HuH-7 (cell line): ENCODE measurements at places on chromosomes 4 and X.

GRCh38 chrX:45515262-45516215 is 314.9 kb upstream of the DIPK2B start:
- DNase-seq, result peak; percentile 12

DNA sequence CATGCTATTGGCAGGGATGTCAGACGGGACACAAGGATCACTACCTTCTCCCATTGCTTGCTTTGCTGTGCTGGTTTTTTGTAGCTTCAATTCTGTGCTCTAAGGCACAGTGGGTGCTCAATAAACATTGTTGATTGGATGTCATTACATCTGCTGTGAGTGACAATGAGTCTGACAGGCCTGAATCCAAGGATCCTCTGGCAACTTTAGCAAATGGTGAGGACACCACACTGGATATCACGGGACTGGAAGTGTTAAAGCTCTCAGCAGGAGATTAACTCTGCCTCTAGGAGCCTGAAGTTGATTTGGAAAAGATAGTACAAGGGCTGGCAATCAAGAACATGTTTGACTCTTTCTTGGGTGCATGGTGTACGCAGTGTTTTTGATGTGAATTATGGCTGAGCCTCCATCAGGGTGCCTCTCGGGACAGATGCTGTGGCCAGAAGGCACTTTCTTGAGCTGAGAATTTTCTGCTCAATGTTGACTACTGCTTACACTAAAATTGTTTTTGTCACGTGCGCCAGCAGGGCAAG is 217.9 kb downstream of the ARAP2 start:
- DNase-seq, result no peak

DNA sequence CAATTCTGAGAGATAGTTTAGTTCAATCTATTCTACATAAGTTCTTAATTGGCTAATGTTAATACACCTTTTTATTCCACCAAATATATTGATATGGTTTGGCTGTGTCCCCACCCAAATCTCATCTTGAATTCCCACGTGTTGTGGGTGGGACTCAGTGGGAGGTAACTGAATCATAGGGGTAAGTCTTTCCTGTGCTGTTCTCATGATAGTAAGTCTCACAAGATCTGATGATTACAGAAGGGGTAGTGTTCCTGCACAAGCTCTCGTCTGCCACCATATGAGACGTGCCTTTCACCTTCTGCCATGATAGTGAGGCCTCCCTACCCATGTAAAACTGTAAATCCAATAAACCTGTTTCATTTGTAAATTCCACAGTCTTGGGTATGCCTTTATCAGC is 11.3 kb downstream of the PPA2 start:
- DNase-seq, result no peak

DNA sequence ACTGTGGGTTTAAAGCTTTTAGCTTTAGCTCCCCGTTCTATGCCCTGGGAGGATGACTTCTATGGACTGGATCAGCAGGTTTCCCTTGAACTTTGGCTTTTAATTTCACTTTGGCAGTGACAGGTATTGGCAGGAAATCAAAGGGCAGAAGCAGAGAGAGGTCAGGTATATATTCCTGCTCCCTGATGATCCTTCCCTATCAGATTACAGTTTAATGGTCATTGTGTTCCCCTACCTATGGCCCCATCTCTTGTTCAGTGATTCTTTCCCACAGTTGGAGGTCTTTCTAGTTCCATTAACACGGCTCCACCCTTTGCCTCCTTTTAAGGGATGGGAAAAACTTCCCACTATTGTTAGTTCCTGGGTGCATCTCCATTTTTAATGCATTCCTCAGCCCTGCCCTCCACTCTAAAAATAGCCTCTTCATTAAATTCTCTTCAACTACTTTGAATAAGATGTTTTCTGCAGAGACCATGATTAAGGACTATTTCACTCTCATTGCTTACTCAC is 107.8 kb upstream of the TMEM47 start:
- DNase-seq, result no peak

- DNase-seq, result no peak
Measured at GRCh38 chrX:47172549-47172948, 21.1 kb upstream of the UBA1 start.

DNA sequence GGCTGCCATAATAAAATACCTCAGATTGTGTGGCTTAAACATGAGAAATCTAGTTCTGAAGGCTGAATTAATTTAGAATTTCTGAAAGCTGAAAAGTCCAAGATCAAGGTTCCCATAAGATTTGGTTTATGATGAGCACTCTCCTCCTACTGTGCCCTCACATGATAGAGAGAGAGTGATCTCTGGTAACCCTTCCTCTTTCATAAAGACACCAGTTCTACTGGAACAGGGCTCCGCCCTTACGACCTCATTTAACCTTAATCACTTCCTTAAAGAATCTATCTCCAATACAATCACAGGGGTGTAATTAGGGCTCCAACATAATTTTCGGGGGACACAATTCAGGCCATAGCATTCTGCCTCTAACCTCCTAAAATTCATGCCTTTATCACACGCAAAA is 194.0 kb upstream of the MAB21L2 start:
- no peak for DNase-seq

DNA sequence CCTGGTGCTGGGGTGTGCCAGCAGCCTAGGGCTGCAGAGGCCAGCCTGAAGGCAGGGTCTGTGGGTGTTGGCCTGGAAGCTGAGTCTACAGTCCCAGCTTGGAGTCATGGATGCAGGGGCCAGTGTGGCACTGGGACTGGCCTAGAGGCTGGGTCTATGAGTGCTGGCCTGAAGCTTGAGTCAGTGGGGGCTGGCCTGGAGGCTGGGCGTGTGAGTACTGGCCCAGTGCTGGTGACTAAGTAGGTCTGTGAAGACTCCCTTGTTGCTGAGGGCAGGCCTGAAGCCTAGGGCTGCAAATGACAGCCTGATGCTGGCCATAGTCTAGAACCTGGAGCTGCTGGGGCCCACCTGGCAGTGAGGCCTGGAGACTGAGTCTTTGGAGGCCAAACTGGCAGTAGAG is 31.3 kb upstream of the ALG13 start:
- no peak for DNase-seq

DNA sequence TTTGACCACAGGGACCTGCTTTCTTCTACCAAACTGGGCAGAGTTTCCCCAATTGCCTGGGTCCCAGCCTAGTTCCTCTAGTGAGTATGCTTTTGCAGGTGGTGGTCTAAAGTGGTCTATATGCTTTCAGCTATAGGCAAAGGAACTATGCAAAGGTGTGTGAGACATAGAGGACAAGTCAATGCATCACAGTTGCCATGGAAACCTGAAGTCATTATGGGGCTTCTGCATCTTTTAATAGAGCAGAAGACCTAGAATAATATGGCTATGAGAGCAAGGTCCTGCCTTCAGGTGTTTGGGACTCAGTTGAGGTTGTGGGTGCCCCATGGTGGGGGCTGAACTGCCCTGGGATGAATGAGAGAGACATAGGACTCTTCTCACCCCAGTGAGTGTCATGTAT is 92.1 kb upstream of the RAB40AL start:
- no peak for DNase-seq

DNA sequence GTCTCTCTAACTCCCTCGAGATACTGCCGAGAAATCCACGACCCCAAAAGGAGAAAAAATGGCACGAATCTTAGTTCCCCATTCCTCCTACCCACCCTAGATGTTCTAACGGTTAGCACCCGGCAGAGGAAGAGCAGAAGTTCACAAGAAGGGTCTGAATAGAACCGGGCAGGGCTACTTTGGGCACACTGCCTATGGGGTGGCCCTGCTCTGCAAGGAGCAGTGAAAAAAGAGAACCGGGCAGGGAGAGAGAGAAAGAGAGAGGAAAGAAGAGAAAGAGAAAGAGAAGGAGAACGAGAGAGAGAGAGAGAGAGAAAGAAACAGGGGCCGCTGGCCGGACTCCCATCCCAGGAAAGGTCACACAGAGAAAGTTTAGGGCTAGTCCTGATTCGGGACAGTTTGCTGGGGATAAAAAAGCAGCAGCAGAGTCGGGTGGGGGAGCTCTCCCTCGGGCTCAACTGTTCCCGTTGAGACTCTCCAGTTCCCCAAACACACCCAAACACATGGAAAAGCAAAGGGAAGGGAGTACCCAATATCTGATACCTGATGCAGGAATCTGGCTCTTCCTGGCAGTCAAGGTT is 468 bp downstream of the GLA start:
- no peak for DNase-seq

DNA sequence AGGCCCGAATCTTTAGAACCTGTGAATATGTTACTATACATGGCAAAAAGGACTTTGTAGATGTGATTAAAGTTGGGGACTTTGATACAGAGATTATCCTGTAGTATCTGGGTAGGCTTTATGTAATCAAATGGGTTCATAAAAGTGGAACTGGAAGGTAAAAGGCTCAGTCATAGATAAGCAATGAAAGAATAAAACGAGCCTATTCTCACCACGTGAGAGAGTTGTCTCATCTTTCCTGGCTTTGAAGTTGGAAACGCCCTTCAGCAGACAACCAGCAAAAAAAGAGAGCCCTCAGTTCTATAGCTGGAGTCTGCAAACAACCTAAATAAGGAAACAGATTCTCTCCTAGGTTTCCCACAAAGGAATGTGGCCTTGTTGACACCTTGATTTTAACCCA is 805.8 kb upstream of the DIAPH2 start:
- DNase-seq, result no peak

- DNase-seq, result no peak
Measured at GRCh38 chr4:8898419-8898818, 26.8 kb upstream of the HMX1 start.

DNA sequence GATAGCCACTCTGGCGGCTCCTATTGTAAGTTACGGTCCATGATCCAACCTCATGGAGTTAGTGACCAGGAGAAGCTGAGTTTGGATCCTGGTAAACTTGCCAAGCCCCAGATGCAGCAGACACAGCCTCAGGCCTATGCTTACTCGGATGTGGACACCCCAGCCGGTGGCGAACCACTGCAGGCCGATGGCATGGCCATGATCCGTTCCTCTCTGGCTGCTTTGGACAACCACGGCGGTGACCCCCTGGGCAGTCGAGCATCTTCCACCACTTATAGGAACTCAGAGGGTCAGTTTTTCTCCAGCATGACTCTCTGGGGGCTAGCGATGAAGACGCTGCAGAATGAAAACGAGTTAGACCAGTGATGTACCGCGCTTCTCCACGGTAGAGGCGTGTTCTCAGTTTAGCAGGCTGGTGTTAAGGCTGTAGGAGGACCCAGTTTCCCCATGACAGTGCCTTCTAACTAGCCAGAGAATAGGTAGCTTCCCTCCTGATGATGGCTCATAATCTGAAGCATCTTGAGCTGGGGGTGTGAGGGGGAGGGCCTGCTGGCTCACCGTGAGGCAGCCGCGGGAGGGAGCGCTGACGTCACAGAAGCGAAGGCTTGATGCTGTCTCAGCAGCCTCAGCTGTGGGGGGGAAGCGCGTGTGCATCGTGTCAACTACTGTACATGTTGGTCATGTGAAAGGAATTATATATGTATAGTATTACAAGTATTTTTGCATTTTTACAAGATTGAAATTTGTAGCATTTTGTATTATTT is 31.1 kb downstream of the ZBTB49 start:
- DNase-seq, result no peak

DNA sequence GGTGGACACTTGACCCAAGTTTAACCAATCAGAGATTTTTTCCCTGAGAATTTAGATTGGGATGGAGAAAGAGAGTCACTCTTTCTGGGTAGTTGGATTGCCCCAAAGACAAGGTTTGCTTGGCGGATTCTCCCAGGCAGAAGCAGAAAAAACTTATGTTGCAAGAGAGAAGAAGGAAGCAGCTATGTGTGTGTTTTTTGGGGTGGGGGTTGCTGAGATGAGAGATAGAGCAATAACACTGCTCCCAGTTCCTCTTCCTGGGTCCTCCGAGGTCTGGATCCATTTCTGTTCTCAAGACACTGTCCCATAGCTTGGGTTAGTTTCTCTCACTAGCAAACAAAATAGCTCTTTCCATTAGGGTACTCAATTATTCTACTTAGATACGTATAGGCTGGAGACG is 222.1 kb downstream of the STIM2 start:
- DNase-seq, result no peak

DNA sequence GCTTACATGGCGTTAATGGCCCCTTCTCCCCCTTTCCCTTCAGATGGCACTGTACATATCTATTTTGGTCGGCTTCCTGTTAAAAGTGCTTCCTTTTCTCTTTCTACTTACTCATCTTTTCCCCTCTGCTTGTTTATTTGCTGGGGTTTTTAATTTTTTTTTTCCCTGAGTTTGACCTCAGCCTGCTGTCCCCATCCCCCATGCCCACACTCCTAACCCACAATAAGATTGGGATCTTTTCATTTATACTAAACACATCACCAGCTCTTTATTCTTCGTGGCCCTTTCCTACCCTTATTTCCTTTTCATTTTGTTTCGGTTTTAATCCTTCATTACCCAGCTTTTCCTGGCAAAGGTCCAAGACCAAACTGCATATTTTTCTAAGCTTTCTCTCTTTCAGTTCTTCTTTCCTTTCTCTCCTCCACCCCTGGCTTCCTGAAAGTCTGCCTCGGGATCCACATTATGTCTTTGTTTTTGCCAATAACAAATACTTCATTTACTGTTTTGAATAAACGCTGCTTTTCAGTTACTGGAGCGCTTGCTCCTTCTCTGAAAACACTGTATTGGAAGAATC is 152.0 kb upstream of the USP9X start:
- no peak for DNase-seq

GRCh38 chrX:119521246-119521645 is 44.0 kb downstream of the STEEP1 start:
- DNase-seq, result no peak

DNA sequence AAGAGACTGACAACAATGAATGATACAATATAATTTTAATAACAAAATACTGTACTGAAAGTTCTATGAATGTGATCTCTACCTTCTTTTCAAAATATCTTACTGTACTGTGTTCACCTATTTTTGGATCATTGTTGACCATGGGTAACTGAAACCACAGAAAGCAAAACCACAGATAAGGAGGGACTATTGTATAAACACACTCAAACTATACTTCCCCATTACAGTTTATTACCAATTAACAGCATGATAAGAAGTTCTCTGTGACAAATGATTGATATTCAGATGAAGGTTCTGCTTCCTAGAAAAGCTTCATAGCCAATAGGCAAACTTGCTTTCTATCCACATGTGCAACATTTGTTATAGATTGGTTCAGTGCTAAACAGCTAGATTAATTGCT is 50.1 kb downstream of the GABRG1 start:
- no peak for DNase-seq

DNA sequence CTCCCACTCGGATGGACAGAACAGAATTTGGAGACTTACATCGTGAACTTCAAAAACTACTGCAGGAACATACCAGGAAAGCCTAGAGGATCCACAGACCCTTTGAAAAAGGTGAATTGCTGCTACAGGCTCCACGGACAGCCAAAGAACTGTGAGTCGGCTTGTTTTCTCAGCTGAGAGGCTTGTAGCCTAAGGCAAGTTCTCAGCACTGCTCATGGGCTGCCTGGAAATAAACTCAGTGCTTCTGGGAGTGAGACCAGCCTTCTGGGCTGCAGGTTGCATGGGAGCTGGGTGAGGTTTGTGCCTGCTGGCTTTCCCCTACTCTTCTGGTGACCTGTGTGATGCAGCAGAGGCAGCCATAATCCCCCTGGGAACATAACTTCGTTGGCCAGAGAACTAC is 1397.6 kb downstream of the FAM133A start:
- no peak for DNase-seq

GRCh38 chr4:121952290-121952689 is 430 bp upstream of the TRPC3 start:
- no peak for DNase-seq

- DNase-seq, result no peak
Measured at GRCh38 chr4:2036327-2036726, 22.8 kb upstream of the NAT8L start.
